ENCODE measurements at places on chromosomes 5 and 9.

GRCh38 chr5:72451741-72452505, 55.3 kb downstream of the ZNF366 start:
- no peak for DNase-seq

DNA sequence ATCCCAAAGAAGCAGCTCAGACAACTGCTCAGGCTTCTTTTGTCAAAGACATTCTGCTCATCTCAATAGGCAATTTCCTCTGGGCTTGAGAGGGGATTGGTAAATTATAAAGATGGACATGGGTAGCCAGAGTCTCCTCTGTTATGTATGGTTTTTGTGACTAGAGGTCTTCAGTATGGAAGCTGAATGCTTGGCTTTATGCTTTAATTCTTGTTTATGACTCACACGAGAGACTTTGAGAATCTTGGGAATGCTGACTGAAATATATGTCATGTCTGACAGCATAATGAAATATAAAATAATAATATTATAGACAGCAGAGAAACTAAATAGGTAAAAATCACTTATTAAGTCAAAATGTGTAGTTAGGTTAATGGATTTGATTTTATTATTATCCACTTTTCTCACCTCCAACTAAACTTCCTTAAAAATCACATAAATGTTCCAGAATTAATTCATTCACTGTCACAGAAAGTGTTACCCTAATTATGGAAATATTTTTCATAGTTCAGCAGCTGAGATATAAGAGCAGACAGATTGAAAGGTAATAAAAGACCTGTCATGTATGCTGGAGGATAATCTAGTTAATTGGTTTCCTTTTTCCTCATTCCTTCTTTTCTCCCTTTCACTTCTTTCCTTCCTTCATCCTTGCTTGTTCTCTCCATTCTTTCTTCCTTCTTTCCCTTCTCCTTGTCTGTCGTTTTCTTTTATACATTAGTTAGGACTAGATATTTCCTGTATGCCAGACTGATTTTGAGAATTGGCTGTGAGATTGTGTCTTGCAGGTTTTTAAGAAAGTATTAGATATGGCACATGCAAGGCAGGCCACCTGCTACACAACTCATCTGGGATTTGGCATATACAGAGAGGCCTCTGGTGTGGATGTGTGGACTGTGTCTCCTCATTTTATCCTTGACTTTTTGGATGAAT, 1866.1 kb upstream of the NUDT12 start:
- DNase-seq, result no peak

DNA sequence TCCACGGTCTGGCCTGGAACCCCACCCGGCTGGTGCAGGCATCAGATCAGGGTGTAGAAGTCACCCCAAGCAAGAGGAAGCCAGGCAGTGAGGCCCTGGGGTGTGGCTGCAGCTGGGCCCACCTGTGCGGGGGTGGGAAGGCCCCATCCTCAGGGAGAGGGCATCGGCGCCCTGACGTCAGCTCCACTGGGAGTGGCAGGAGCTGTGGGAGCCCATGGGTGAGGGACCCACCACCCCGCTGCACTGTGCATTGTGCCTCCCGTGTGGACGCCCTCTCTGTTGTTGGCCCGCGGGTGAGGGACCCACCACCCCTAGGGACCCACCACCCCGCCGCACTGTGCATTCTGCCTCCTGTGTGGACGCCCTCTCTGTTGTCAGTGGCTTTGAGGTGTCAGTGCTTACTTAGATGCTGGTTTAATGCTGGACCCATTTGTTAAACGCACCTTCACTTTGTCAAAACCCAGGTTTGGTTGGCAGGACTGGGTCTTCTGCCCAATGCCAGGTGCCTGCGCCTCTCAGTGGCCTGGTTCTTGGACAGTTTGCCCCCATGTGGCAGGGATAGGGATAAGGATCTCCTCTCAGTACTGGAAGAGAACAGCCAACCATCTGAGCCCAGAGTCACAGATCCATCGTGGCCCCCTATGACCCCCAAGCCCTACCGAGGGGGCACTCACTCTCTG, 6.9 kb upstream of the EXOC3 start:
- DNase-seq, result no peak

DNA sequence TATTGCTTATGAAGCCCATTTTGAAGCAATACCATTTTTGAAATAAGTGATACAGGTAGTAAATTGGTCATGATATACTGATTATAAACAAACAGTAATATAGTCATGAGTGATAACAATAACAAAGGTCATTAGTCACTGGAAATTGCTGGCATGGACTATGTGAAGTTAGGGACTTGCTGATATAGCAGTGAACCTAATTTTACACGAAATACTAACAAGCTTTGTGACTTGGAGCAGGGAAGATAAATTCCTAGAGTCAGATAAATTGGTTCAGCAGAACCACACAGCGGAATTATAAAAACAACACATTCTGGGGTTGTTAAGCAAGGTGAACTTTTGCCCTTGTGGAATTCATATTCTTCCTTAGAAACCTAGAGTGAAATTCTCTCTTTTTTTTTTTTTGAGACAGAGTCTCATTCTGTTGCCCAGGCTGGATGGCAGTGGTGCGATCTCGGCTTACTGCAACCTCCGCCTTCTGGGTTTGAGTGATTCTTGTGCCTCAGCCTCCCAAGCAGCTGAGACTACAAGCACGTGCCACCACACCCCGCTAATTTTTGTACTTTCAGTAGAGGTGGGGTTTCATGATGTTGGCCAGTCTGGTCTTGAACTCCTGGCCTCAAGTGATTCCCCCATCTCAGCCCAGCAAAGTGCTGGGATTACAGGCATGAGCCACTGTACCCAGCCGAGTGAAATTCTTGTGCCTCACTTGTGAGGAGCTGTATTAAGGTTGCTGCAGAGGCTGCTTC, 6.0 kb downstream of the UGCG start:
- no peak for DNase-seq

Data from HCT116 (cell line).